ENCODE measurements at places on chromosomes 2 and 18. TPM values are rescaled to one million over a fixed set of nuclear protein-coding genes. Genes with fewer than 3 reads are reported as not detected.

DNA sequence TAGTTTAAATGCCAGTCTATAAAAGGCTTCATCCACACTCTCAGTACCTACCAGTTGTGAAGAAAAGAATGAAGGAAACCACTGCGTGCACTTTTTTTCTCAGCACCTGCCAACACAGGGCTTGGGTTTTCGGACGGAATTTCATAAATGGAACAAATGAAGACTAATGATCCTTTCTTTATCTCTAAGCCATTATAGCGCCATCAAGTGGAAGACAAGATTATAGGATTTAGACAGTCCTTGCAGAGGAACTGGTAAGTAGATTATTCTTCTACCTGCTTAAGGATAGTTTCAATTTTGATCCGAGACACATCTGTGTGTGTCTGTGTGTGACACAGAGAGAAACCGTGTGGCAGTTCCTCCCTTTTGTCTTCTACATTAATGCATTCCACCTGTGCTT is 245.6 kb downstream of the NRXN1 start:
- peaks cover 17% of the 10 kb centered on the region for H3K4me1 ChIP-seq
- no peak overlapping the region for H3K27ac ChIP-seq
- H3K4me3 ChIP-seq, result no peak overlapping the region
- no peaks in the 10 kb centered on the region for H3K36me3 ChIP-seq
- DNase-seq, result no peak

Gene CXCR1
- polyA plus RNA-seq, result 0.46 TPM

Gene REG1B
- not detected for polyA plus RNA-seq

- no peak overlapping the region for H3K4me3 ChIP-seq
- peaks cover 24% of the 10 kb centered on the region for H3K36me3 ChIP-seq
- H3K27ac ChIP-seq, result no peak overlapping the region
- H3K27me3 ChIP-seq, result no peaks in the 10 kb centered on the region
Measured at GRCh38 chr2:96631804-96632435, 6.2 kb downstream of the KANSL3 start.

Gene TLX2
- not detected for polyA plus RNA-seq

DNA sequence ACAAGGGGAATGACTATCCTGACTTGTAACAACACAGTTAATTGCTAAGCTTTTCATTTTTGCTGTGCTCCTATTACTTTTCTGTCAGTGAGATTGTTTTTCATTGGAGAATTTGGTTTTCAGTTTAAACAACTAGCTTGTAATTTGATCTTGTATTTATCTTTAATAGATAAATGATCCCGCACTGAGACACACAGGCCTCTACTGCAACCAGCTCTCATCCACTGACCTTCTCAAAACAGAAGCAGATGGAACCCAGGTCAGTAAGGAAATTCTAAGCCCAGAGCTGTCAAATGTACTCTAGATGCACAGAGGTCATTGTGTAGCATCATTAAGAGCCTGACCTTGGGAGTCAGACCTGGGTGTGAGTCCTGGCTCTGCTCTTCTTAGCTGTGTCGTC is 30.7 kb downstream of the PTRHD1 start:
- no peak overlapping the region for H3K4me3 ChIP-seq
- no peak overlapping the region for H3K27ac ChIP-seq
- H3K27me3 ChIP-seq, result no peaks in the 10 kb centered on the region
- no peaks in the 10 kb centered on the region for H3K4me1 ChIP-seq
- peaks cover 19% of the 10 kb centered on the region for H3K36me3 ChIP-seq

Gene PIEZO2
- polyA plus RNA-seq, result 1.8 TPM

Gene LIMS3
- polyA plus RNA-seq, result not detected

DNA sequence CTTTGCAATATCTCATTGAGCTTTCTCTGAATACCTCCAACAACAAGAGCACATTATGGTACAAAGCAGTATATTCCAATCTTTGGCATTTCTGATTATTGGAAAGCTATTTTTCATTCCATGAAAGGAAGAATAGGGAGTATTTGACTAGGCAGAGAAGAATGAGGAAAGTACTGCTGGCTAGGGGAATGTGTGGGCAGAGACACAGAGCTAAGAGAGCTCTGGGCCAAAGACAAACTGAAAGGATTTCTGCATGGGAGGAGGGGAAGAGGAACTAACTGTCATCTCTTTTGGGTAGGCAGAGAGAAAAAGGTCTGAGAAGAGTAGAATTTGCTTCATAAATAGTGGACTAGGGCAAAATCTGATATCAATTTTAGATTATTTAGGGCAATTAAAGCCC is 150.8 kb downstream of the CCDC85A start:
- H3K4me3 ChIP-seq, result no peak overlapping the region
- H3K4me1 ChIP-seq, result no peaks in the 10 kb centered on the region
- no peaks in the 10 kb centered on the region for H3K36me3 ChIP-seq
- no peaks in the 10 kb centered on the region for H3K27me3 ChIP-seq
- no peak overlapping the region for H3K27ac ChIP-seq
- DNase-seq, result no peak

Gene EFEMP1
- polyA plus RNA-seq, result 19.4 TPM

GRCh38 chr2:37390777-37391176 is 46.3 kb downstream of the QPCT start:
- H3K27me3 ChIP-seq, result no peaks in the 10 kb centered on the region
- no peak overlapping the region for H3K27ac ChIP-seq
- H3K4me1 ChIP-seq, result no peaks in the 10 kb centered on the region
- H3K4me3 ChIP-seq, result no peak overlapping the region

All from sigmoid colon (tissue), 7 donors.